Urinary bladder (tissue), 4 donors: ENCODE measurements at places on chromosomes 4 and X. TPM values are rescaled to one million over a fixed set of nuclear protein-coding genes. Genes with fewer than 3 reads are reported as not detected.

SH2D1A gene
- polyA plus RNA-seq: 0.35 TPM

GPRASP3 gene
- 4.4 TPM for polyA plus RNA-seq

DTHD1 gene
- 0.04 TPM for polyA plus RNA-seq

OPRPN gene
- polyA plus RNA-seq: not detected

FAM184B gene
- polyA plus RNA-seq: 0.04 TPM

TNIP3 gene
- not detected for polyA plus RNA-seq

TMEM35A gene
- 23.2 TPM for polyA plus RNA-seq

RHOXF2 gene
- not detected for polyA plus RNA-seq
